ENCODE measurements at places on chromosomes 16 and 17.

- no peak for DNase-seq
Observed at GRCh38 chr17:44829523-44830358, at the start of gene GJC1. TSS of gene GJC1 (minus strand) at chr17:44830287. CDS start at chr17:44805817, 24,470 bp downstream.

DNA sequence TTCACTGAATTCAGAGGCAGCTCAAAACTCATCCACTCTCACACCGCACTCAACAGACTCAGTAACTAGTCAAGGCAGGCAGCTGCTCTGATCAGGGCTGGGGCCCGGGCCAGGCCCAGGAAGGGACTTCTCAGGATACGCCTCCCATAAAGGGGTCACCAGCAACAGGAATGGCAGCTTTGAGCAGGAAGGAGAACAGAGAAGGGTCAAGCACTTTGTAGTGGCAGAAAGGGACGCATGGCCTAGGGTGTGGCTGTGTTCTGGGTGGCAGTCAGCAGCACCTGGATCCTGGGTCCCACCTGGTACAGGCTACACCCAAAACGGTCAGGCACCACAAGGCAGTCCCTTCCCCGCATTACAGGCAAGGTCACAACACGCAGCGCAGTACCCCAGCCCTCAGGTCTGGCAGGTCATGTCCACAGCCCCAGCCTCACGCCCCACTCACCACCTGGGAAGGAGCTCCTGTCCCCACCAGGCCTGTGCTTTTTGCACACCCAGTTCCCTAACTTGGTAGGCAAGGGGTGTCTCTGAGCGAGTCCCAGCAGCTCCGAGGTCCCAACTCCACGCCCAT, 99.7 kb downstream of the ZNF778 start:
- DNase-seq = no peak

DNA sequence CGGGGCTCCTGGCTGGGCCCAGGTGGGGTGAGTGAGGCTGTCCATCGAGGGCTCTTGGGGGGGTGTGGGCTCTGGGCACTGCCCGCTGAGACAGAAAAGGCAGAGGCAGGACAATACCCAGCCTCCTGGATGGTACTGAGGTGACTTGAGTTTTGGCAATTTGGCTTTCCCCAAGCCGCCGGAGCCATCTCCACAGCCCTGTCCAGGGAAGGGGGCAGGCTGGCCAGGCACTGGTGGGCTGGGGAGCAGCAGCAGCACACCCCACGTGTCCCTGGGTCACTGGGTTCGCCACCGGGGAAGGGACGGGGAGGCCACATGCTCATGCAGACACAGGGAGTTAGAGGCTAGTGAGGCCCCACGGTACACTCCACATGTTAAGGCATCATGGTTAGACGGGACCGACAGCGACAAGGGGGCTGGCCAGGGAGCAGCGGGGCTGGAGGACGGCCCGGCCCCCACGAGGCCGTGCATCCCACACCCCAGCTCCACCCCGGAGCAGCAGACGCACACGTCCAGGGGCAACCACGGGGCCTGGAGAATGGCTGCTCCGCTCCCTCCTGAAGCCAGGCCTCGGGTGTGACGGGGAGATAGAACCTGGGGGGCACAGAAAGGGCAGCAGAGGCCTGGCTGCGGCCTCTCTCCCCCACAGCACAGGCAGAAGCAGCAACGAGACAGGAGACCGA, 3.0 kb downstream of the ARHGDIA start:
- DNase-seq = no peak

DNA sequence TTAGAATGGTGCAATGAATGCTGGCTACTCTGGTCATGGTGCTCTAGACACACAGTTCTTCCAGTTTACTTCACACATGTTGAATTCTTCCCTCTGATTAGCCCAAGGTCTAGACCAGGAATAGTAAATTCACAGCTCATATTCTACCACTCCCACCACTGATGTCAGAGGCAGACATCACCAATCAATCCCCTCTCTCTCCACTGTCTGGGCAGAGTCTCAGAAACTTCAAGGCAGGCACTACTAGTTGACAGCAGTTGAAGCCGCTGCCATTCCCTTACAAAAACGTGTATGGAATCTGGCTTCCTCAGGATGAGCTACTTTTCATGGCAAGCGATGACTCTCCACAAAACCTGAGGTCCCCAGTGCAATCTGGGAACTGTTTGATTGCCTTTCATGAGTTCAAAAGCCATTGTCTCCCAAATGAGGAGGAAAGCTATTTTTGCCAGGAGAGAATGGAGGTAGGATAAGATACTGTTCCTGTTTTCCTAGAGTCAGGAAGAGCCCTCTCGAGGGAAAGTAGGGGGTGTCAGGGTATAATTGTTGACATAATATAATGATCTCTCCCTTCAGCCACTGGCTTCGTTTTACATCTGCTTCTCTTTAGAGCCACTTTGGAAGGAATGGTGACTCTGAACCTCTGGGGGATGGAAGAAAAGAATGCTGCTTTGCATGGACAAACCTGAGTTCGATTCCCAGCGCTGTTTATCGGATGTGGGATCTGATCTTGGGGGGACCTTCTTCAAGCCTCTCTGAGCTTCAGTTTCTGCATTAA, 90.0 kb downstream of the FOXL1 start:
- DNase-seq = no peak

- DNase-seq = no peak
Observed at GRCh38 chr16:51271156-51271701, 120.2 kb upstream of the SALL1 start.

- no peak for DNase-seq
Observed at GRCh38 chr17:75428543-75429469, 23.3 kb upstream of the GRB2 start.

- peak; percentile 56 for DNase-seq
Observed at GRCh38 chr16:56866955-56867830, 2.2 kb downstream of the SLC12A3 start.

- no peak for DNase-seq
Observed at GRCh38 chr17:16027708-16028584, 28.3 kb downstream of the TTC19 start.

GRCh38 chr16:85330694-85331188, 218.5 kb upstream of the CIBAR2 start:
- DNase-seq = peak; percentile 20

- no peak for DNase-seq
Observed at GRCh38 chr16:61382435-61382834, 653.8 kb downstream of the CDH8 start.

DNA sequence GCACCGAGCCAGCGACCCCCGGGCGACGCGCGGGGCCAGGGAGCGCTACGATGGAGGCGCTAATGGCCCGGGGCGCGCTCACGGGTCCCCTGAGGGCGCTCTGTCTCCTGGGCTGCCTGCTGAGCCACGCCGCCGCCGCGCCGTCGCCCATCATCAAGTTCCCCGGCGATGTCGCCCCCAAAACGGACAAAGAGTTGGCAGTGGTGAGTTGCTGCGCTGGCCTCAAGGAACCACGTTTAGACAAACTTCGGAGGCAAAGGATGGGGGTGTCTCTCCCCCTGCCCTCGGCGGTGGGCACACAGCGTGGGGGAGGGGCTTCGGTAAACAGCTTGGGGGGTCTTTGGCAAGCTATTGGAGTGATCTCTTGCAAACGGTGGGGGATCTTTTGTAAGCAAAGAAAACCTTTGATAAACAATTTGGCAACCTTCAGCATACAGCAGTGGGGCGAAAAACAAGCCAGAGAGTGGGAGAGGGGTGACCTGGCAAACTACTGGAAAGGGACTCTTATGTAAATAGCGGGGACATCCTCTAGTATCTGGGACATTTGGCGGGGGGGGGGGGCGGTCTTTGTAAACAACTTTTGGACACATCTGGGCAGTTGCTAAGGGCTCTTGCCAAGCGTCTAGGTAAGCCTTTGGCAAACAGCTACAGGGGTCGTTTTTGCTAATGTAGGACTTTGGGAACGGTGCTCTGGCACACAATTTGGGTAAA, 587 bp downstream of the MMP2 start:
- no peak for DNase-seq

GRCh38 chr16:27959914-27960313, 103.6 kb downstream of the GSG1L start:
- DNase-seq = no peak

GRCh38 chr16:81956213-81956948, 54.9 kb downstream of the SDR42E1 start:
- peak; percentile 12 for DNase-seq

GRCh38 chr16:22882981-22883380, 69.0 kb downstream of the HS3ST2 start:
- DNase-seq = no peak

DNA sequence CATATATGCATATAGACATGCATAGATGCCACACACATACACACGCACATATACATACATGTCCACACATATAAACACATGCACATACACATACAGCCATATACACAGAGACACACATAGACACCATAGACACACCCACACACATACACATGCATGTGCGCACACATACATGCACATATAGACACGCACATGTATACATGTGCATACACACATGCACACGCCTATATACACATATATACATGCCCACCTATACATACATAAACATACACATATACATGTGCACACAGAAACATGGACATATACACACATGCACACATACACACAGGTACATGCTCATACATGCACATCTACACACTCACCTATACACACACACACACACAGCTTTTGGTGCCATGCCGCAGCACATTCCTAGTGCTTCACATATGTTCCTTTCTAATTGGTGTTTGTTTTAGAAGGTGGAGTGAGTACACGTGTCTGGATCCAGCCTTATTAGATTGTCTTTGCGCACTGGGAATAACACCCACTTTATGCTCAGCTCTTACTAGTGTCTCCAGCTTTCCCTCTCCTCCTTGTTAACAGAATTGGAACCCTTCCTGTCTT, 198.0 kb downstream of the RPTOR start:
- no peak for DNase-seq

DNA sequence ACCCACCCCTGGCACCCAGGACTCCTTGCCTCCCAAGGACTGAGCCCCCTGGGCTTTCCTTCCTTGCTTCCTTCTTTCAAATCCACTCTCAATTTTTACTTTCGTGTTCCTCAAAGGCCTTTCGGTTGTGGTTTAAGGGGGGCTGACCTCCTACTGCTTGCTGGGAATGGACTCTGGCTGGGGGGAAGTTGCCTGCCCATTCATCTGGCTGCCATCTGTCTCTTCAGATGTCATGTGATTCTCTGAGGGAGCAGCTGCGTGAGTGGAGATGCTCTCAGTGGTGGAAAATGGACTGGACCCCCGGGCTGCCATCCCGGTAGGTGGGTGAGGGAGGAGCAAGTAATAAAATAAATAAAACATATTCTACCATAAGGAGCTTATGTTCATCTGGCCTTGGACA, 93.8 kb upstream of the RPRML start:
- no peak for DNase-seq

DNA sequence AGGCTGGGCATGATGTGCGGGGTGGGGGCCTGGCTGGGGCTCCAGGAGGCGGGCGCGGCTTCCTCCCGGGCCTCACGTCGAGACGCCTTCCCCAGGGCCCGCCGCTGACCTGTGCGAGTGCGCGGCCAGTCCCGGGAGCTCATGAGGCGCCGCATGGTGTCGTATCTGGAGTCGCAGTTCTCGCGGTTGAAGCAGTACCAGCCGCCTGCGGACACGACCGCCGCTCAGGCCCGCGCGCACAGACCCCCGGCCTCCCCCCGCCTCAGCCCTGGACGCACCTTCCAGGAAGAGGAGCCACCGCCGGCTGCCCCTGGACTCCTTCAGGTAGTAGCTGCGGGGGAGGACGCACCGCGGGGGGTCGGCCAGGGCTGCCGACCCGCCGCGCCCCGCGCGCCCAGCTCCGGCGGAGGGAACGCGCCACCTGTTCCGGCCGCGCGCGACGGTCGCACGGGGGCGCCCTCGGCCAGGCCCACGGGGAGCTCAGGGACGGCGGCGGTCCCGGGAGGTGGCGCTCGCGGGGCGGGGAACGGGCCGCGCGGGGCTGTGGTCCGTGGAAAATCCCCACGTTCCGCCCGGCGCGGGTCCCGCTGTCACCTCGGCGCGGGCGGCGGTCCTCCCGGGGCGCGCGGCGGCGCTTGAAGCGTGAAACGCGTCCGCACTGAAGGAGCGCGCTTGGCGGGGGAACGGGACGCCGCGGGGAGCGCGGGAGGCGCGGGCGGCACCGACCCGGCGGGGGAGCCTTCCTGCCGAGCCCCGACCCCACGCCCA, 1.4 kb downstream of the NOTUM start:
- peak; percentile 89 for DNase-seq

GRCh38 chr17:82216301-82217119, 3.9 kb upstream of the CCDC57 start:
- peak; percentile 84 for DNase-seq

DNA sequence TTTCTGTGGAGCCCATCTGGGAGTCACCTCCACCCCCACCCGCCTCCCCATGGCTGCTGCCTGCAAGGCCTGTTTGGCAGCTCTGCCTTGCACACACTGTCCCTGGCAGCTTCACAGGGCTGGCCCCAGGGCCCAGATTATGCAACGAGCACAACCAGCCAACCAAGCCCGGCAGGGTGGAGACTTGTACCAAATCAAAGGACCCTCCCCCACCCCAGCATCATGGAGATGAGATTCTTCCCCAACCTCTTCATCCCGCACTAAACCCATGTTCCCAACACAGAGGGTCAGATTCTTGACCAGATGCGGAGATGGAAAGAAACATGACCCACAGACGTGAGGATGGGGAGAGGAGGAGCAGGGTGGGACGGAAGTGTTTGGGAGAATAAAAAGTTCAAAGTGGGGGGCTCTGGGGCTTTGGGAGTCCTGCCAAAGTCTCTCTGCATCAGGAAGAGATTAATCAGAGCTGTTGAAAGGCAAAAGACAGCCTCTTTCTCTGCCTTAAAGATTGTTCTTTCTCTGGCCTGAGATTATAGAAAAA, 3.8 kb downstream of the SMARCD2 start:
- no peak for DNase-seq

GRCh38 chr17:35460354-35460851, 11.8 kb upstream of the SLFN13 start:
- DNase-seq = peak; percentile 82

DNA sequence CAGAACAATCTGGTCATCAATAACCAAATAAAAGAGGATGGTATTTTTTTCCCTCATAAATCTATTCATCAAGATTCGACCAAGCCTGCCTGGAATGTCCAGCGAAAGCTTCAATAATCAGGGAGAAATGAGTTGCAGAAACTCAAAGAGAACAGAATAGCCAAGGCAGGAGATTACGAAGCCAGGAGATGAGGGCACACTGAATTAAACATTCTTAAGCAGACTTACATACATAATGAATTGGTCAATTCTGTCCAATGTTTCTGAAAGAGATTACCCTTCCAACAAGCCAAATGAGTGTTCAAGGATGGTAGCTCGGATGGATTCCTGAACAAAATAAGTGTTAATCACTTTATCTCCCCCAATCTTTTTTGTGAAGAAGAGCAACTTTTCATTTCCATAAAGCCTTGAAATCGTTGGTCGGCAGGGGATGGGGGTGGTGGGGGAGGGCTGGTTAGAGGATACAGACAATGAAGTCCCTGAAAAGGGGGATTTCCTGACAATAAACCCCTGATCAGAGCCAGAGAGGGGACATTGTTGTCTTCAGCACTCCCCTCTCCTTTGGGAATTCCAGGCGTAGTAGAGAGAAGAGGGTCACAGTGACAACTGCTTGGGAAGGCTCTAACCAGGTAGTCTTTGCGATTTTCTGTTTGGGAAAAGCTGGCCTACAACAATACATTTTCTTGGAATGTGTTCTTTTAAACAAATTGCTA, 20.7 kb downstream of the TOX3 start:
- no peak for DNase-seq

GRCh38 chr16:57690782-57691471, 3.7 kb upstream of the DRC7 start:
- DNase-seq = no peak

All from CD4-positive, alpha-beta T cell treated with Interferon alpha-2 for 1 hour (primary cell).